H1 (cell line): ENCODE measurements at places on chromosomes 11 and 22.

DNA sequence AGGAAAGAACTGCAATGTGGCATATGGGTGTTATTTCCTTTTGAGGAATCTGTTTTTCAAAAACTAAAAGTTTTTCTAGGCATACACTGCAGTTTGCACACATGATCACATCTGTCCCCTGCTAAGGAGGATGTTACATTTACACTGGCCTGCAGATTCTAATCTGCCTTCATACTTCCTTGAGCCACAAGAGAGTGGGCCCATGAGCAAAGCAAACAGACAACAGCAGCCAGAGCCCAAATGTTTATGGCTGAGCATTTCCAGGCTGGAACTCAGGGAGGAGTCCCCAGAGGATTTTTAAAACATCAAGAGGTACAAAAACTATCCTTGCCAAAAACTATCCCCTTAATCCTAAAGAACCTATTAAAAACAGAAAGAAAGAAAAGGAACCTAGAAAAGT, 117.2 kb upstream of the MTNR1B start:
- no peaks in the 10 kb centered on the region for H3K36me3 ChIP-seq
- no peaks in the 10 kb centered on the region for H3K4me1 ChIP-seq
- no peak overlapping the region for H3K27ac ChIP-seq
- DNase-seq: no peak

GRCh38 chr11:10792385-10793068, 16.2 kb downstream of the EIF4G2 start:
- peak; percentile 99 for DNase-seq
- no peak overlapping the region for H3K27ac ChIP-seq
- peaks cover 15% of the 10 kb centered on the region for H3K36me3 ChIP-seq
- peaks cover 5% of the 10 kb centered on the region; the same call in 1 of the 2 replicates for H3K4me1 ChIP-seq

GRCh38 chr11:27468209-27468994, 4.2 kb downstream of the LGR4 start:
- peaks cover 24% of the 10 kb centered on the region; the same call in 1 of the 2 replicates for H3K4me1 ChIP-seq
- no peaks in the 10 kb centered on the region for H3K36me3 ChIP-seq
- DNase-seq: no peak

DNA sequence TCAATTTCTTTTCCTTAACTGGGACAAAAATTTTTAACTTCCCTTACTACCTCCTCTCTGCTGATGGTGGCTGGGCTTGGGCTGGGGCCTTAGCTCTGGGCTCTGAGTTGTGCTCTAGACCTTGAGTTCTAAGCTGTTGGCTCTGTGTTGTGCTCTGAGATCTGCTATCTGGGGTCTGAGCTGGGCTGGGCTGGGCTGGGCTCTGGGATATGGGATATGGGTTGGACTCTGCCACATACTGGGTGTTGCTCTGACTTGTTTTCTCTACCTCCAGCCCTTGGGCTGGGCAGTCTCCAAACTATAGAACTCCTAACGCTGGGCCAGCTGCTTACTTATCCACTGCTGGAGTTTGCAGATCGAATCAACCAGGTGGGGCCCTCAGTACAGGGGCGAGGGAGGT, 41.9 kb downstream of the DNHD1 start:
- no peaks in the 10 kb centered on the region for H3K36me3 ChIP-seq
- H3K4me1 ChIP-seq: peaks cover 6% of the 10 kb centered on the region; the same call in 1 of the 2 replicates
- DNase-seq: no peak
- no peaks in the 10 kb centered on the region for H3K27me3 ChIP-seq

- no peak overlapping the region for H3K27ac ChIP-seq
- H3K4me1 ChIP-seq: peaks cover 3% of the 10 kb centered on the region; the same call in 1 of the 2 replicates
- no peak for DNase-seq
- H3K4me3 ChIP-seq: no peak overlapping the region
- no peaks in the 10 kb centered on the region for H3K27me3 ChIP-seq
Measured at GRCh38 chr11:123481640-123482039, 51.6 kb downstream of the GRAMD1B start.

GRCh38 chr11:35683728-35684339, 21.3 kb downstream of the TRIM44 start:
- no peak overlapping the region for H3K4me3 ChIP-seq
- no peak for DNase-seq
- no peak overlapping the region for H3K27ac ChIP-seq

DNA sequence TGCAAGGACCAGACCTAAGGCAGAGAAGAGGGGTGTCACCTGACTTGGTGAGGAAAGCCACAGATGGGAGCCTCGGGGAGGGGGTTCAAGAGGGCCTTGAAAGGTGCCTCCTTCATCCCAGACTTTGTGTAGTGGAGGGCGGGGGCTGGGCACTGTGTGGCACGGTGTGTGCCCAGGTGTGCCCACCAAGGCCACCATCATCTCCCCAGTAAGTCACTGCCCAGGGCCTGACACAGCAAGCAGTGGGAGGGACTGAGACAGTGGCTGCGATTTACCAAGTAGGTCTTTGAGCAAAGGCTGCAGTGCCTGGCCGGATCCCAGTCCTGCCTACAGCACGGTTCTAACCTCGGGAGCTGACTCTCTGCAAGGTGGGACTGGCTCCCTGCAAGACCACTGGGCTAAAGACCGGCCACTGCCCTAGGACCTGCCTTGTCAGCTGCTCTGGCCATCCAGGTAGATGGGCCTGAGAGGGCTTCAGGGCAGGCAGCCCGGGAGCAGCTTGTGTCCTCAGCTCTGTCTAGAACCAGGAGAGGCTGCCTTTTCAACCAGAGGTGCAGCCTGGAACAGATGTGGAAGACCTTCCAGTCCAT, 1.4 kb downstream of the OSM start:
- H3K27me3 ChIP-seq: no peaks in the 10 kb centered on the region
- no peak overlapping the region for H3K27ac ChIP-seq
- no peak overlapping the region for H3K4me3 ChIP-seq
- H3K36me3 ChIP-seq: no peaks in the 10 kb centered on the region
- no peaks in the 10 kb centered on the region for H3K4me1 ChIP-seq

GRCh38 chr11:67120881-67121710, 2.0 kb downstream of the KDM2A start:
- peak overlapping the region; percentile 91 for H3K4me3 ChIP-seq
- DNase-seq: no peak
- H3K27ac ChIP-seq: no peak overlapping the region
- no peaks in the 10 kb centered on the region for H3K27me3 ChIP-seq

DNA sequence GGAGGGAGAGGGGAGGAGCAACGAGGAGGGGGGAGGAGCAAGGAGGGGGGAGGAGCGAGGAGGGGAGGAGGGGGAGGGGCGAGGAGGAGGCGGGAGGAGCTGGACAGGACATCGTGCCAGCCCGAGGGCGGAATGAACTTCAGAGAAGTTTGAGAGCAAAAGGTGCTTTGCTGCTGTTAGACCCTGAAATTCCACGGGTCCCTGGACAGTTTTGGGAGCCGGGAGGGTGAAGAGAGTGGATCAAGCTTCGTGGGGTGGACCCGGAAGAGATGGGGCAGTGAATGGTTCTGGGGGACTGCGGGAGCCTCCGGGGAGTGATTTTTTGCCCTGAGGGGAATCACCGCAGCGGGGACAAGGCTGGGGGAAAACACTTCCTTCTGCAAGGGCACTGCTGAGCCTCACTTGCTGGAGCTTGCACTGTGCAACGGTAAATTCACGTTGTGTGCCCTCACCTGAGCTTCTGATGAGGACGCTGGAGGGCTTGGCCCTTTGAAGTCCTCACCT, 10.7 kb upstream of the NLRP6 start:
- no peak overlapping the region for H3K4me3 ChIP-seq
- no peak overlapping the region for H3K27ac ChIP-seq
- H3K4me1 ChIP-seq: peaks cover 11% of the 10 kb centered on the region
- DNase-seq: no peak
- H3K27me3 ChIP-seq: no peaks in the 10 kb centered on the region
- no peaks in the 10 kb centered on the region for H3K36me3 ChIP-seq

- H3K4me1 ChIP-seq: peaks cover 20% of the 10 kb centered on the region
- H3K27me3 ChIP-seq: no peaks in the 10 kb centered on the region
Measured at GRCh38 chr11:9755561-9756185, 91.8 kb downstream of the SWAP70 start.

- H3K4me3 ChIP-seq: no peak overlapping the region
- DNase-seq: no peak
- no peaks in the 10 kb centered on the region for H3K36me3 ChIP-seq
- H3K27ac ChIP-seq: no peak overlapping the region
Measured at GRCh38 chr11:119663279-119663678, 65.7 kb downstream of the NECTIN1 start.

GRCh38 chr11:75611823-75612222, 49.8 kb downstream of the SERPINH1 start:
- no peaks in the 10 kb centered on the region for H3K36me3 ChIP-seq
- H3K27me3 ChIP-seq: no peaks in the 10 kb centered on the region
- no peak for DNase-seq
- H3K27ac ChIP-seq: no peak overlapping the region
- H3K4me3 ChIP-seq: no peak overlapping the region

- H3K36me3 ChIP-seq: no peaks in the 10 kb centered on the region
- H3K4me3 ChIP-seq: no peak overlapping the region
- H3K4me1 ChIP-seq: no peaks in the 10 kb centered on the region
- no peaks in the 10 kb centered on the region for H3K27me3 ChIP-seq
- no peak overlapping the region for H3K27ac ChIP-seq
- DNase-seq: no peak
Measured at GRCh38 chr22:21753374-21754111, 17.9 kb upstream of the YPEL1 start.

DNA sequence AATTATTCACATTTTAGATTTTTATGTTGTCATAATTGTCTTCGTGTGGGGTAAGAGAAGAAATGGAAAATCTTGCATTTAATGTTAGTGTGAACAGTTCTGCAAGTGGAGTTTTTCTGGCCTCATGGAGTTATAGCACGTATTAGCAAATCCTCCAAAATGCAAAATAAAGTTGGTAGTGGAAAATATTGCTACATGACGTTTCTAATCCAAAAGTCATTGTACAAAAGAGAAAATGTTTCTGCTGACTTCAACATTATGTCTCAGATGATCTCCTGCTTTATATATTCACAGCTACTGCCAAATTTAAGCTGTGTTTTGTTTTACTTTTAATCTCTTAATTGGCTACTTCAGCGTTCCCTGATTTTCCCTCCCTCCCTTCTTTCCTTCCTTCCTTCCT, 1804.0 kb upstream of the RAG2 start:
- no peaks in the 10 kb centered on the region for H3K36me3 ChIP-seq
- no peak for DNase-seq

GRCh38 chr11:44788536-44789261, 61.9 kb downstream of the TSPAN18 start:
- no peak for DNase-seq
- no peaks in the 10 kb centered on the region for H3K36me3 ChIP-seq
- peaks cover 8% of the 10 kb centered on the region for H3K4me1 ChIP-seq
- no peak overlapping the region for H3K27ac ChIP-seq
- H3K4me3 ChIP-seq: no peak overlapping the region
- H3K27me3 ChIP-seq: no peaks in the 10 kb centered on the region

- H3K36me3 ChIP-seq: no peaks in the 10 kb centered on the region
- DNase-seq: no peak
- peaks cover 6% of the 10 kb centered on the region for H3K4me1 ChIP-seq
- no peak overlapping the region for H3K4me3 ChIP-seq
Measured at GRCh38 chr11:68463714-68464113, 3.2 kb downstream of the PPP6R3 start.

DNA sequence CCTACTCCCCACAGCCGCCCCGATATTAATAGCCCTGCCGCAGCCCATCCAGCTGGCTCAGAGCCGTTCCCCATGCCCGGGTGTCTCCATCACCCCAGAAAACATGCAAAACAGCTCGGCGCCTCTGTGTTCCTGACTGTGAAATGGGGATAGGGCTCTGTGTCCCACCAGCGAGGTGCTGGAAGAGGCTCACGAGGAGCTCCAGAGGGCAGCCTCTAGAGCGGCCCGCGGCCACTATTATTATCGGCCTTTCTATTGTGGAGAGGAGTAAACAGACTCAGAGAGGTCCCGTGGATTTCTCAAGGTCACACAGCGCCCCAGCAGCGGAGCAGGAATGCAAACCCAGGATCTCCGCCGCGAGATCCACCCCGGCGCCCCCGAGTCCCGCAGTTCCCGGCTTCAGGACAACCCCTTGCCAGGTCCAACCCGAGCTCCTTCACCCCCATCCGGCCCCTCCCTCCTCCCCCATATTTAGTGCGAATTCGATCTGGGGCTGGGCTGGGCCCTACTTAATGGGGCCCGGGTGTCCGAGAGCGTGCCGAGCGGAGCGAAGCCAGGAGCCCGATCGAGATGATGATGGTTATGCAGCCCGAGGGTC, at the start of gene ACTN3:
Gene ACTN3, plus strand, starts transcription at position 536 of the 598 bp plus-strand sequence. Its CDS starts 35 bp downstream, at position 571.
- H3K36me3 ChIP-seq: no peaks in the 10 kb centered on the region
- H3K4me1 ChIP-seq: no peaks in the 10 kb centered on the region

GRCh38 chr11:132161403-132162078, 791.1 kb downstream of the NTM start:
- no peaks in the 10 kb centered on the region for H3K36me3 ChIP-seq
- H3K27me3 ChIP-seq: no peaks in the 10 kb centered on the region
- H3K4me1 ChIP-seq: no peaks in the 10 kb centered on the region
- H3K4me3 ChIP-seq: no peak overlapping the region

GRCh38 chr22:49826603-49827270, 936 bp downstream of the BRD1 start:
- H3K4me3 ChIP-seq: peak overlapping the region; percentile 87
- peaks cover 25% of the 10 kb centered on the region for H3K36me3 ChIP-seq
- peaks cover 9% of the 10 kb centered on the region for H3K4me1 ChIP-seq
- DNase-seq: no peak

DNA sequence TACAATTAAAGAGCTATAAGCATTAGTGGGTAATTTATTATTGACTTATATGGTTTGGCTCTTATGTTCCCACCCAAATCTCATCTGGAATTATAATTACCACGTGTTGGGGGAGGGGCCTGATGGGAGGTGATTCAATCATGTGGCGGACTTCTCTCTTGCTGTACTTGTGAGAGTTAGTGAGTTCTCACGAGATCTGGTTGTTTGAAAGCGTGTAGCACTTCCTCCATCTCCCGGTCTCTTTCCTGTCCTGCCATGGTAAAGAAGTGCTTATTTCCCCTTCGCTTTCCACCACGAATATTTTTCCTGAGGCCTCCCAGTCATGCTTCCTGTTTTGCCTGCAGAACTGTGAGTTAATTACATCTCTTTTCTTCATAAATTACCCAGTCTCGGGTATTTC, 28.1 kb upstream of the CHORDC1 start:
- DNase-seq: no peak
- no peaks in the 10 kb centered on the region for H3K27me3 ChIP-seq
- no peak overlapping the region for H3K4me3 ChIP-seq
- no peaks in the 10 kb centered on the region for H3K4me1 ChIP-seq
- no peak overlapping the region for H3K27ac ChIP-seq

GRCh38 chr11:28168718-28169117, 60.5 kb downstream of the METTL15 start:
- H3K4me1 ChIP-seq: no peaks in the 10 kb centered on the region
- no peaks in the 10 kb centered on the region for H3K36me3 ChIP-seq
- no peak overlapping the region for H3K4me3 ChIP-seq
- no peak for DNase-seq
- H3K27me3 ChIP-seq: no peaks in the 10 kb centered on the region
- no peak overlapping the region for H3K27ac ChIP-seq

DNA sequence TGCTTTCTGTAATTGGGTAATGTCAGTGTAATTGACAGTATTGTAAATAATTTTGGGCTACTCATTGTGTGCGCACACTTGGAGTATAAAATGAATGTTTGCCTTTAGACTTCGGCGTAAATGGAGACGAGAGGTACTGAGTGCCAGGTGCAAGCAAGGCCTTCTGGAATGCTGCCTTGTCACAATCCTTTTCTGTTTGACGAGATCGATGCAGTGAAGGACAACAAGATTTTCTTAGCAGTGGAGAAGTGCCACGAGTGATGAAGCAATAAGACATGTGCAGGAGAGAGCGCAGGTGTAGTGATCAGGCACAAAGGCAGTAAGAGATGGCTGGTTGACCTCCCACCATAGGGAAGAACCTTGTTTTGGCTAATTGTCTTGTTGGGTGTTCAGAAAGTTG, 67.5 kb downstream of the DDX10 start:
- H3K36me3 ChIP-seq: no peaks in the 10 kb centered on the region
- H3K27me3 ChIP-seq: no peaks in the 10 kb centered on the region
- no peak overlapping the region for H3K4me3 ChIP-seq
